ENCODE measurements at places on chromosomes 7 and 10. TPM values are rescaled to one million over a fixed set of nuclear protein-coding genes. Genes with fewer than 3 reads are reported as not detected.

Gene BLVRA
- total RNA-seq, result 31.3 TPM

Gene SPAM1
- total RNA-seq, result not detected

Gene MALRD1
- not detected for total RNA-seq

Gene ATRNL1
- 0.43 TPM for total RNA-seq

Gene STEAP1B
- 7.0 TPM for total RNA-seq

Gene TMEM225B
- total RNA-seq, result 2.2 TPM

Gene CRHR2
- not detected for total RNA-seq
